ENCODE measurements at places on chromosomes 13 and 19.

- DNase-seq, result no peak
These were observed 25.6 kb downstream of the DEDD2 start for GRCh38 chr19:42191855-42192254.

- no peak for DNase-seq
These were observed 655.9 kb upstream of the ARGLU1 start for GRCh38 chr13:107223867-107224266.

- DNase-seq, result no peak
These were observed 793.7 kb upstream of the SLC10A2 start for GRCh38 chr13:103859952-103860351.

DNA sequence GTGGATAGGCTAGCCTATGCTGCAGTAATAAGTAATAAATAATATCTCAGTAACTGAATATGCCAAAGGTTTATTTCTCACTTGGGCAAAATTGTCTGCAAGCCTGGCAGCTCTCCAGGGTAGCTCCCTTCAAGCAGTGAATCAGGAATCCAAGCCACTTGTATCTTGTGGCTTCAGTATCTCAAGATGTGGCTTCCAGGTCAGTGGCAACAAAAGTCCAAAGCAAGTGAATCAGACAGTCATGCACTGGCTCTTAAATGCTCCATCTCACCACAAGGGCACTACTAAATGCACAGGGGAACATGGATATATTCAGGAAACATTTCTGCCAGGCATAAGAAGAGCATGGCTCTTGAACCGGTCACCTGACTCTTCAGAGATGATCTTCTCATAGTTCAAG lies 126.3 kb downstream of the KCTD12 start:
- DNase-seq, result no peak

- DNase-seq, result peak; percentile 21
These were observed 2.6 kb upstream of the SLC5A5 start for GRCh38 chr19:17869114-17869608.
